Kidney glomerular epithelial cell (primary cell): ENCODE measurements at places on chromosomes 12 and 14.

DNA sequence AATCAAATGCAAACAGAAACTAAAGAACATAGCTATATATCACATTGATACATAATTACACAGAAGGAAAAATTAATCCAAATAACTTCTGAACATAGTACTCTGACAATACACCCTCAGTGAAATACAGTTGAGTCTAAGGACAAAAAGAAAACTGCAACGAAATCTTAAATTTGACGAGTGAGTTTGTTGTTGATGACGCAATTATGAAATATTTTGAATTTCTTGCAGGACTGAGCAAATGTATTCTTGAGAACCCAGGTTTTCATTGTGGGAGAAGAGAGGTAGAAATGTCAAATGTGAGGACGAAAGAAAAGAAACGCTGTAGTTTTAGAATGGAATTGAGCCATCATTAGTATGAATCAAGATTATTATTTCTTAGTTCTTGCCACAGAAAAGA is 46.3 kb downstream of the EGLN3 start:
- no peak for DNase-seq

GRCh38 chr14:68596701-68597100 is 196.2 kb downstream of the ZFP36L1 start:
- no peak for DNase-seq

- DNase-seq: no peak
These were observed 113.7 kb upstream of the CCND2 start for GRCh38 chr12:4159851-4160250.

GRCh38 chr14:84028080-84028604 is 1501.8 kb upstream of the FLRT2 start:
- DNase-seq: no peak

- no peak for DNase-seq
These were observed 299.7 kb upstream of the RGS6 start for GRCh38 chr14:71632440-71632946.

DNA sequence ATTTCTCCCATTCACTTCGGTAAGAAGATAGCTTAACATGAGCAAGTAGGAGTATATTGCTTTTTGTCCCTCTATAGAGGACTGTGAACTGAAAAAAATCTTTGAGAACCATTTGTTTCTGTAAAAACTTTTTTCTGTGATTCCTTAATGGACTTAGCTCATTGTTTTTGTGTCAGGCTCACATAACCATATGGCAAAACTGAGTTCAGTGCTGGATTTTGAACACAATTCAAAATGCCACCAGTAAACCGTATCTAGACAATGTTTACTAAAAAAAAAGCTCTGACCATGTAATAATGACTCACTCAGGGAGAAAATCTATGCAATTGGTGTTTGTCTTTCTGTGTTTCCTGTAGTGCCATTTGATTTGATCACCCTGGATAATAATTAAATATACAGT is 5.2 kb downstream of the TRHDE start:
- DNase-seq: peak; percentile 27

GRCh38 chr12:122107261-122107660 is 28.7 kb downstream of the MLXIP start:
- no peak for DNase-seq

GRCh38 chr12:39144613-39145061 is 239.2 kb upstream of the CPNE8 start:
- DNase-seq: no peak
